ENCODE measurements at places on chromosomes 12 and 14.

- H3K4me1 ChIP-seq, result peaks cover 50% of the 10 kb centered on the region
- H3K27ac ChIP-seq, result peak overlapping the region; percentile 99
- DNase-seq, result no peak
- no peaks in the 10 kb centered on the region for H3K27me3 ChIP-seq
These were observed 521 bp upstream of the PCED1B start for GRCh38 chr12:47078733-47079467.

- H3K4me1 ChIP-seq, result no peaks in the 10 kb centered on the region
- no peak for DNase-seq
- no peak overlapping the region for H3K27ac ChIP-seq
- no peak overlapping the region for H3K4me3 ChIP-seq
- H3K27me3 ChIP-seq, result no peaks in the 10 kb centered on the region
These were observed 176.5 kb downstream of the ZFP36L1 start for GRCh38 chr14:68616221-68616902.

DNA sequence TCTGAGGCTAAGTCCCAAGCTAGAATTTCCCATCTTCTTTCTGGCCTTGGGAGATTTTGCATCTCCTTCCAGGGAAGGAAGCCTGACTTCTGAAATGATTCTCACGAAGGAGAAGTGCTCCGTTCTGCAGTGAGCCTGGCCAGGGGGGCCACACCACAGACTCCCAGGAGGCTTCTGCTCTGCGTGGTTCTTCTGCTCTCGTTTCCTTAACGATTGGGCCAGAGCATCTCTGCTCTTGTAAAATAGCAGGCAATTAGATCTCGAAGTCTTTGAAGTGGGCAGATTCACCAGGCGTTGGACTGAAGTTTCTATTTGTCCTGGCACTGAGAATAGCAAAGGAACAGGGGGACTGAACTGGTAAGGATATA is 6.7 kb upstream of the BATF start:
- no peaks in the 10 kb centered on the region for H3K27me3 ChIP-seq
- no peaks in the 10 kb centered on the region for H3K36me3 ChIP-seq

DNA sequence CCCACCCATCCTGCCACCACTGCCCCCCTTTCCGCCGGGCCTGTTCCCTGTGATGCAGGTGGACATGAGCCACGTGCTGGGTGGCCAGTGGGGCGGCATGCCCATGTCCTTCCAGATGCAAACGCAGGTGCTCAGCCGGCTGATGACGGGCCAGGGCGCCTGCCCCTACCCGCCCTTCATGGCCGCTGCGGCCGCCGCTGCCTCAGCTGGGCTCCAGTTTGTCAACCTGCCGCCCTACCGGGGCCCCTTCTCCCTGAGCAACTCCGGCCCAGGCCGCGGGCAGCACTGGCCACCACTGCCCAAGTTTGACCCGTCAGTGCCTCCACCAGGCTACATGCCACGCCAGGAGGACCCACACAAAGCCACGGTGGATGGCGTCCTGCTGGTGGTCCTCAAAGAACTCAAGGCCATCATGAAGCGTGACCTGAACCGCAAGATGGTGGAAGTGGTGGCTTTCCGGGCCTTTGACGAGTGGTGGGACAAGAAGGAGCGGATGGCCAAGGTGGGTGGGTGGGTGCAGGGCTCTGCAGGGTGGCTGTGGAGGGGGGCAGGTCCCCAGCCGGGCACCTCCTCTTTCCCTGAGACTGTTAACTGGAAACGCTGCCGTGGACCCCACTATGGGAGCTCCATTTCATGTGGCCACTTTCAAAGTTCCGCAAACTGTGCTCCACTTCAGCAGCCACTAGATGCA is 10.8 kb downstream of the SETD1B start:
- H3K27me3 ChIP-seq, result no peaks in the 10 kb centered on the region
- H3K4me3 ChIP-seq, result peak overlapping the region; percentile 49
- H3K27ac ChIP-seq, result no peak overlapping the region
- peaks cover 36% of the 10 kb centered on the region for H3K4me1 ChIP-seq
- no peak for DNase-seq

GRCh38 chr12:111359231-111359913 is 9.5 kb downstream of the PHETA1 start:
- peaks cover 21% of the 10 kb centered on the region for H3K27me3 ChIP-seq
- peaks cover 7% of the 10 kb centered on the region for H3K4me1 ChIP-seq
- H3K36me3 ChIP-seq, result no peaks in the 10 kb centered on the region
- DNase-seq, result no peak
- no peak overlapping the region for H3K4me3 ChIP-seq
- no peak overlapping the region for H3K27ac ChIP-seq

All from T-helper 17 cell (primary cell).